ENCODE measurements at places on chromosomes 6 and 20.
A peak's percentile ranks its signal among the peaks of the same experiment; 100 is the strongest.

GRCh38 chr20:64203037-64203777 is 39.0 kb downstream of the MYT1 start:
- DNase-seq = peak; percentile 49

DNA sequence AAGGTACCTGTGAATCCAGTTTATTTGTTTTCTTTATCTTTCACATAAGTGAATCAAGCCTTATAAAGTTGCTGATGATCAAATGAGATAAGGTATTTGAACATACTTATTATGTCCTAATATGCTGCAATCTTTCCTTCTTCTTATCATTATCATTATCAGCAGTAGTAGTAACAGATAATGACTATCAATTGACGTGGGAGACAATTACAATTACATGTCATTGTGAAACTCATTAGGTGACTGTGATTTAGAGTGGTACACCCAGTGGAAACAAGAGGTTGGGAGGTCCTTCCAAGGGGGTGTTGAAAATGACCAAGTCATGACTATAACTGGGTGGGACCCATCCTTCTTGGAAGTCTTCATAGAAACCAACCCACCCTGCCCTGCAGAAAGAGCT is 2.8 kb downstream of the CLIC5 start:
- DNase-seq = no peak

DNA sequence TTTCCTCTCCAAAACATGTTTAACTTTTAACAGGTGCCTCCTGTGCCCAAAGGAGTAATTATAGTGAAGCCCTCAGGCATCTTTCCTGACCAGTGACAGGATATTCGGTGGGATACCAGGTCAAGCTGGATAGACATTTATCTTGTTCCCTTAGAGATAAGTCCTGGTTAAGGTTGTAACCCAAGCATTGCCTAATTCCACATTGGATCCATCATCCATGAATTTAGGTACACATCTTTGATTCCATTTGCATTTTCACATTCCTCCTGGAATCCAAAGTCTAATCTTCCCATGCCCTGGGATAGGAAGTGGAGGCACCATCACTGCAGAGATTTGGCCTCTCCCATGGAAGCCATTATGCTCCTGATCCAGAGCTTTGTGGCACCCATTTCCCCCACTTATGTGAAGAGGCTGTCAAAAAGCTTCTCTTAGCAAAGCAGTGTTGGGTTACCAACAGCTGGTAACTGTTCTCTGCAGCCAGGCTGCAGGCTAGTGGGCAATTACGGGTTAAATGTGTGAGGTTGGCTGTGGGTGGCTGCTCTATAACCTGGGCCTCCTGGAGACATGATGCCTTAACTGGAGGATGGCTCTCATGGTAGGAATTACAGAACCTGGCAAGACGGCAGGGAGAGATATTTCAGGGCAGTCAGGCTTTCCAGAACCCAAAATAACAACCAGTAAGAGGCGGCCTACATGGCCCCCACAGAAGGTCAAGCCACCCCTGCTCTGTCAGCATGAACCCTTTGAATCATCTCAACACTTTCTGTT is 96.9 kb upstream of the VGLL2 start:
- DNase-seq = no peak

GRCh38 chr6:143579703-143580102 is 68.2 kb upstream of the FUCA2 start:
- DNase-seq = peak; percentile 90

DNA sequence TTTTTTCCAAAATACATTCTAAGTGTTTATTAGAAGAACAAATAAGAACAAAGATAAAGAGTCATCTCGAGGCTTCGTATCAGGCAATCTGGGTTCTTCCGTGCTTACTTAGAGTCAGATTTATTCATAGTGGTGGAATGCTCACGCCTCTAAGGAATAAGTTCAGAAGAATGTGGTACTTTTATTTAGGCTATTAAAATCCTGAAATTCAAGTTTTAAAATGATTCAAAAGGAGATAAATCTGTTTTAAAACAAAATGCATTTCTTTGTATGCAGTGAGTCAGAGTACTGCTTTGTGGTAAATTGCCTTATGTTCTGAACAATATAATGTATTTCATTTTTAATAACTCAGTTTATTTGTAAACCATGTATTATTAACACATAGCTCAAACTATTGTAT is 89.1 kb downstream of the FUT9 start:
- DNase-seq = no peak

DNA sequence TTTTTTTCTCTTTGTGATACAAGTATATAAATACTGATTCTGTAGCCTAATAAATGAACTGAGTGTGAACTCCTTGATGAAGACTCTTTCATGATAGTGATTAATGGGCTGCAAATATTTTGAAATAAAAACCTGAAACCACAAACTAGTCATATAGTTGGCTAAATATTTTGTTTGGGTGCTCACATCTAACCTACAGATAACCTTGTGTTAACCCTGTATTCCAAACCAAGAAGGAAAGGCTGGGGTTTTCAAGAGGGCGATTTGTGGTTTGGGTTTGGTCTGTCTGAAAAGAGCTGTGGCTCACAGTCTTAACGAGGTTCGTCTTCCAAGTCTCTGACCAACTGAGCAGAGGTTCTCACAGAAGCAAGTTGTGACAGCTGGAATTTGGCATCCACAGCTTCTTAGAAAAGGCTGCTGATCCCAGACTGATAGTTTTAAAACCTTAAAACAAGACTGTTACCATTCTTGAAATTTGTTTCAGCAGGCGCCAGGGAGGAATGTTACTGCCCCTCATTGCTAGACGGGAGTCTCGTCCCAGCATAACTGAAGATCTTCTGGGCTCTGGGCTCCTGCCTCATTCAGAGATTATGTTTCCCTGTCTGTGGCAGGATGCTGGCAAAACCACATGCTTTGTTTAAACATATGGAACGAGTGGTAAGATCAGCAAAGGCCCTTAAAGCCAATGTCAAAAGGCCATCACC is 736.4 kb upstream of the MARCKS start:
- DNase-seq = peak; percentile 100

GRCh38 chr6:129704708-129705107 is 5.3 kb downstream of the ARHGAP18 start:
- DNase-seq = no peak

DNA sequence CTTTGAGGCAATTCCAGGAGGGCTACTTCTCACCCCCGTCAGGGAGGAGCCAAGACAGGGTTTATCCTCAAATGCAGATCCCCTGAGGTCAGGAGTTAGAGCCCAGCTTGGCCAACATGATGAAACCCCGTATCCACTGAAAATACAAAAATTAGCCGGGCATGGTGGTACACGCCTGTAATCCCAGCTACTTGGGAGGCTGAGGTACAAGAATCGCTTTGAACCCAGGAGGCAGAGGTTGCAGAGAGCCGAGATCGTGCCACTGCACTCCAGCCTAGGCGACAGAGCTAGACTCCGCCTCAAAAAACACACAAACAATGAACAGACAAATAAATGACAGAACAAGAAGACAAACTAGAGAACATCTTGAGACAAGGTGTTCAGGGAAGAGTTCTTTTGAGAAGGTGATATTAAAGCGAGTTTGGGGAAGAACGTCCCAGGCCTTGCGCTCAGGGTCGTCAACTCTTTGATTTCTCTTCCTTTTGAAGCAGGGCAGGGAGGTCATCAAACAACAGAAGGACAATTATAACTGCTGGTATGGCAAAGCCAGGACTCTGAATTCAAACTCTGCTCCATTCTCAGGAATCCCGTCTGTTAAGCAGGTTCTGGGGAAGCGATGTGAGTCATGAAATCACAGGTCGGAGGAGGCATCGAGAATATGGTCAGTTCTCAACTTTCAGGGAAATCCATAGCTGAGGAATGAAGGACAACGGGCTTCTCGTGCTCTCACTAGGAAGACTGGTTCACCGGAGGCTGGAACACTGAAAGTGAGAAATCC is 1.4 kb upstream of the RALY start:
- DNase-seq = peak; percentile 78

- peak; percentile 61 for DNase-seq
Measured at GRCh38 chr6:160051390-160051789, 70.2 kb upstream of the SLC22A1 start.

GRCh38 chr6:31246051-31246521 is 25.8 kb downstream of the HLA-C start:
- peak; percentile 98 for DNase-seq

GRCh38 chr20:38789503-38790199 is 15.8 kb upstream of the PPP1R16B start:
- peak; percentile 74 for DNase-seq

DNA sequence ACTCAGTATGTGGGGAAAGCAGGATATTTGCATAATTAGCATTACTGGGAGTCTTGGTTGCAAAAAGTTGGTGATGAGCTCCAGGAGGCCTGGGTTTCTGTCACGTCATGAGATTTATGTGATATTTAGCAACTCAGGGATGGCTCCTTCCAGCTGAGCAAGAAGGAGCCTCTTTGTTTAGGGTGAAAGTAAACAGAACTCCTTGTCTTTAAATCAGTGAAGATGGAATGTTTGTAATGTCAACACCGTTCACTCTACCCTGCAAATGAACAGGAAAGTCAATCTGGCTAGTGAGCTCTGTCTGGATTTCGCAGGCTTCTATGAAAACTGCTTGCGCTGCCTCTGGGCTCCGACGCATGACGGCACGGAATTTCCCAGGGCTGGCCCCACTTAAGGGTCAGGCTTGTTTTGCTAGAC is 86.9 kb downstream of the PXDC1 start:
- DNase-seq = no peak

DNA sequence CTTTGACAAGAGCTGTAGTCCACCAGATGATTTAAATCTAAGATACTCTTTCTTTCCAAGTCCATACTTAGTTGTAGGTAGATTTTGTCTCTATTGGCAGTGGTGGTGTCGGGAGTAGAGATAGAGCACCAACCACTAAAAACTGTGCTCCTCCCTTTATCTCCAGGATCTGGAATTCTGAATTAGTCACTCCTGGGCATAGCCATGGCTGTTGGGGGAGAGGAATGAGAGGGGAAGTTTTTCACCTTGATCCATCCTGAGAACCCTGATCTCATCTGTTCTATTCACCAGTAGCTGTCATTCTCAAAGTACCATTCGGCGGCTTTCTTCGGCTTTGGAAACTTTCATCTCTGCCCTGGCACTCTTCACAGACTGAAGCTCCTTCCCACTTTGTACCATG is 35.6 kb upstream of the NKX2-4 start:
- peak; percentile 93 for DNase-seq

DNA sequence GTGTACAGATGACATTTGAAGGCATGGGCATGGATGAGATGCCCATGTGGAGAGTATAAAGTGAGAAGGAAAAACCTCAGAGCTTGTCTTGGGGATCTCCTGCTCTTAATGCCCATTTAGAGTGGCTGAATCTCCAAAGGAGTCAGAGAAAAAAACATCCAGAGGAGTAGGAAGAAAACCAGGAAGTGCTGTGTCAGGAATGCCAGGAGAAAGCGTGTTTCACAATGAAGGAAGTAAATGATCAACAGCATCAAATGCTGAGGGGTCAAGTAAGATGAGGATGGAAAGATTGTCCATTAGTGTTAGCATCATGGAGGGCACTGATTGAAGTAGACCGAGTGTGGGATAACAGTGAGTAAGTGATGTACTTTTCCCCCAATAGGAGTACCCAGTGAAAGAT is 56.1 kb downstream of the FIG4 start:
- DNase-seq = no peak

DNA sequence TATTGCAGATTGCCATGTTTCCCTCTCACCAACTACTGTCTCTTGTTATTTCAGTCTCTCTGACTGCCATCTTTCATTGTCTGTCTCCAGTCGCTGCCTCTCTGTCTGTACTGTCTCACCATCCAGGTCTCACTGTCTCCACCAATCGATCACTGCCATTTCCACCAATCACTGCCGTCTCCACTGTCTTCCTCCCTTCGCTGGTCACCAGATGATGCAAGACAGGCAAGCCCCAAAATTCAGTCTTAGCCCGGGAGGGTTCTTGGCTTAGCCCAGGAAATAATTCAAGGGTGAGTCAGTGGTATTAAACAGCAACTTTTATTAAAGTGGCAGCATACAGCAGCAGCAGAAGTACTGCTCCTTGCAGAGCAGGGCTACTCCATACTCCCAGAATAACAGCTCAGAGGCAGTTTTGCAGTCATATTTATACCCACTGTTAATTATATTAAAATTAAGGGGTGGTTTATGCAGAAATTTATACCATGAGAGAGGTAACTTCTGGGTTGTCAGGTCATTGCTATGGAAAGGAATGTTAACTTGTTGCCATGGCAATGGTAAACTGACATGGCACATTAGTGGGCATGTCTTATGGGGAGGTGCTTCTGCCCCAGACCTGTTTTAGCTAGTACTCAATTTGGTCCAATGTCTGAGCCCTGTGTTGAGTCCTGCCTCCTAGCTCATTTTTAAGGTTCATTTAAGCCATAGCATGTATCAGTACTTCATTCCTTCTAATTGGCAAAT is 23.0 kb upstream of the ECHDC1 start:
- peak; percentile 100 for DNase-seq

DNA sequence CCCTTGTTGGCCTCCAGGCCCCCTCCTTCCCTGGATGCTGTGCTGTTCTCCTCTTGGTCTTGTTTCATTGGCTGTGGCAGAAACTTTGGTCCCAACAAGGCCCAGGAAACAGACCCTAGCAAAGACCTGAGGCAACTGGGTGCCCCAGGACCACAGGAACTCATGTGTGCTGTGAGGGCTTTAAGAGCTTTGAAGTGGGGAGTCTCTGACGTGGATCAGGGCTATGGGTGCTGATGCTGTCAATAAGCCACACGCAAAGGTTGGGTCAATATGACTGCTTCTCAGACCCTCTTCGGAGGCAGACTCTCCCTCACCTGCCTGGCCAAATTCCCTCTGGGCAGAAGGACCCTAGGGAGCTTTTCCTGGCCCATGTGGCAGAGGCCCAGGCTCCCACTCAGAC is 91.5 kb upstream of the MLN start:
- no peak for DNase-seq

DNA sequence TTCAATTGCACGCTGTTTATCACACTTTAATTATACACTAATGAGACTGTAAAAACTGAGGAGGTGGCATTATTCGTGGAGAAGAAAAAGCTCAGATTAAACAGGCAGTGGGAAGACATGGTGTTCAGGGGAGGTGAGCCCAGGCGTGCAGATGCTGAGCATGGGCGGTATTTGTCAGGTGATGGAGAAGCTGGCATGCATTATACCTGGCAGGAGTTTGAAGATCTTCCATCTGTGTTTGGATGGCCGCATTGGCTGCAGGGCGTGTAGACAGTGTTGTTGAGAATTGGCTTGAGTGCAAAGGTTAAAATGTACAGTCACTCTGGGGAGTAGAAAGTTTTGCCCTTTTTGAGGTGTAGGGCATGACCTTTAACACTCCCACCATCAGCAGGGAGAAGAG is 213.8 kb downstream of the ERMARD start:
- DNase-seq = no peak

DNA sequence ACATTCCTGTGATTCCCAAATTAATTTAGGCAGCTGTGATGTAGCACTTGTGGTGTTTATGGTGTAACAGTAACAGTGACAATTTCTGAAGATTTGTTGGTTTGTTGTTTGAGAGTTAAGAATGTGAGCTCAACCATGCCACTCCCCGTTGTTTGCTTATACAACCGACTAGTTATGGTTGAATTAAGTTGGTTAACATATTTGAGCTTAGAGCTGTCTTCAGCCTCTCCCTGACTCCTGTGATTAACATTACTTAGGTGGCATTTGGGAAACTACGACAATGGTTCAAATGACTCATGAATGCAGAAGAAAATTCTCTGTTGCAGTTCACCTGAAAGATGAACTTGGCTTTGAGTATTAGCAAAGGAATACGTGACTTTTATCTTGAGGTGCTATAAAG is 35.9 kb upstream of the PRL start:
- peak; percentile 62 for DNase-seq

GRCh38 chr6:127367023-127367375 is 23.6 kb upstream of the ECHDC1 start:
- no peak for DNase-seq

GRCh38 chr6:128238225-128238624 is 282.2 kb downstream of the PTPRK start:
- no peak for DNase-seq

GRCh38 chr6:14189074-14189473 is 71.5 kb downstream of the CD83 start:
- no peak for DNase-seq

GRCh38 chr6:37285861-37286311 is 27.9 kb upstream of the TMEM217 start:
- DNase-seq = peak; percentile 24

Data from M059J (cell line).